ENCODE measurements at places on chromosomes 1 and 21.

DNA sequence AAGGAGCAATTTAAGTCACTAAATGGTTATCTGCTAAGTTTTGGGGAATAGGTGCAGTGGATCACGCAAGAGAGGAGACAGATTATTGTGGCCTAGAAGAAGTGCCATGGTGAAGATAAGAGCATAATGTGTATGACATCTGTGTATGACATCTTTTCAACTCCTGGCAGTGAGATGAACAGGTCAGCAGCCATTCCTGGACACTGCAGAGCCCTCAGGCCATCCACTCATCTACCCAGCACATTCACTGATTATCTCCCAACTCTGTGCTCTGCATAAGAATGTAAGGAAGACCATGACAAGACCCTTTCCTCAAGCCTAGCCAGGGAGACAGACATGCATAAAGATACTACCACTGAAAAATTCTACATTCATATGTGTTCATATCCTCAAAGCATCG, 73.7 kb downstream of the DDR2 start:
- no peak for DNase-seq

DNA sequence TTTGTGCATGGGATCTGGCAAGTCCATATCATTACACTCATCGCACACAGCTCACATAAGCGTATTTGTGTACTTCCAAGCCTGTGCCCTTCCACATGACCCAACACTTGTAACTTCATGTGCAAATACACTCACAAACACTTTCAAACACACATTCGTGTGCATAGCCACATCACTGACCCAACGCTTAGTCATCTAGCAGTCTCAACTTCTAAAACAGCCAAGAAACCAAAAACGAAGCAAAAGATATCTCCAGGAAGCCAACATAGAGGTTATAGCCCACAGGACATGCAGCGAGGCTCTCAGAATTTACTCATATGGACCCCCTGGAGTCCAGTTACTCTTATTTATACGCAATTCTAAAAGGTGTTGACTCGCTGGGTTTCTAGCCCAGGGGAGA, 10.9 kb upstream of the GOLT1A start:
- DNase-seq = no peak

- DNase-seq = no peak
Measured at GRCh38 chr1:170556917-170557316, 25.0 kb downstream of the GORAB start.

DNA sequence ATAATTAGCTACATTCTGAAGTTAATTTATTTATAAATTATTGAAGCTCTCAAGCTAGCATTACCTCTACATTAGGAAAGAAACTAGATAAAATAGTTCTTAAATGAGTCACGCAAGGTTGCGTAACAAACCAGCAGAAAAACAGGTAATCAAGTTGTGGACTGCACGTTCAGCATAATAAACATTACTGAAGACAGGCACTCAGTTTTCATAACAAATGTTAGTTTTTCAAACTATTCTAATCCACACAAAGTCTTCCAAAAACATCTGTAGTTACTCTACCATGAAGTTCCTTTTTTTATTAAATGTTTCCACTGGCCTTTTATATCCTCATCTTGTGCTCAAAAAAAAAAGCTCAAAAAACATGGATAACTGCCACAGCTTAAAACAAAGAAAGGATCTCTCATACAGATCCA, 1.3 kb downstream of the TOR1AIP2 start:
- DNase-seq = no peak

DNA sequence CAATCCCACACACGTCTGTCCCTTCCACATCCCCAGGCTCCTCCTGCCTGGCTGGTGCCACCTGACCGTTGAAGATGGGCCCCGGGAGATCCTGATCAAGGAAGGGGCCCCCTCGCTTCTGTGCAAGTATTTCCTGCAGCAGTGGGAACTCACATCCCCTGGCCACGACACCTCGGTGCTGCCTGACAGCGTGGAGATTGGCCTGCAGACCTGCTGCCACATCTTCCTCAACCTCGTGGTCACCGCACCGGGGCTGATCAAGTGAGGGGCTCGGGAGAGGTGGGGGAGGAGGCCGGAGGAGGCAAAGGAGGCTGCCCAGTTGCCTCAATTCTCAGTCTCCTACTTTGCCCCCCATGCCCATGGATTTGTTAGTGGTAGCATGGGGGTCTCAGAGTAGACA, 5.6 kb downstream of the NCDN start:
- DNase-seq = no peak

DNA sequence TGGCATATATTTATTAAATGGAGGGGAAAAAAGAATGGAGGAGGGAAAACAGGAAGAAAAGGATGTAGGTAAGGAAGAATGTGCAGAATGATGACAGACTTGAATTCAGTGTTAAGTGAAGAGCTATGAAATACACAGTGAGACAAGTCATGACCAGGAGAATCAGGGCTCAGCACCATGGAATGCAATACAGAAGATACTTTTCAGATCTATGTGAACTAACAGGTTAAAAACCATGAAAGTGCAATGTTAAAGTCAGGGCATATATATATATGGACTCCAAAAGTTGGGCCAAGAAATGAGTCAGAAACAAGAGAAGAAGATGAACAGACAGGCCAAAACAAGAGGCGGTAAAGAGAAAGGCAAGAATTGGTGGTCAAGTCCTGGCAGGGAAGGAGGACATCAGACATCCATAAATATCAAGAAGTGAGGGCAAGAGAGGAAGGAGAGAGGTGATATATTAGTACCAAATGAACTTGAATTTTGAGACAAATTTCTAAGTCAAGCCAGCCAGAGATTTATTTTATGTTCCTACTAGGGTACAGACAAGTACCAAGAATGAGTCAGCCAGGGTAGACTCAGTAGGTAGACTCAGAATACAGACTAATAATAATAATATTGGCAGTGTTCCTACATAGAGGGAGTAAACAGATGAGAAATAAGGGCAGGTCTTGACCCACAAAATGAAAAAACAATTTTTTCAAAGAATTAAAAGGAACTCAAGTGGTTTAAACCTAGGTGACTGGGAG, 39.5 kb upstream of the MCOLN3 start:
- DNase-seq = no peak

- DNase-seq = no peak
Measured at GRCh38 chr1:209885403-209886218, 52.4 kb upstream of the SYT14 start.

DNA sequence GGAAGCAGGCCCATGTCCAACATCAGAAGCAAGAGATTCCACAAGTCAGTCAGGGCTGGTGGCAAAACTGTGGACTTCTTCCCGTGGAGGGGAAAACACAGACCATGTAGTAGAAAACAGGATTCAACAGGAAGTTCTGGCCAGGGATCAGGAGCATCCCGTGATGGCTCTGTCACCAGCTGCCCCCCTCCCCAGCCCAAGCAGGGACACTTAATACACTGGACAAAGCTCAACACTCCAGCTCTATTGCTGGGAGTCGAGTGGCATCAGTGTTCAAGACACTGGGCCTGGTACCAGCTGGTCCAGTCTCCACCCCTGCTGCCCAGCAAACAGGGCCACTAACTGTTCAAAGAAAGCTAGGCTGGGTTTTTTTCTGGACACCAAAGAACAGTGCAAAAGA, 3.7 kb downstream of the SLC45A3 start:
- DNase-seq = no peak

- no peak for DNase-seq
Measured at GRCh38 chr1:162117039-162117774, 47.7 kb downstream of the NOS1AP start.

- no peak for DNase-seq
Measured at GRCh38 chr21:26881504-26882228, 36.5 kb upstream of the ADAMTS1 start.

GRCh38 chr1:3024019-3024418, 2.8 kb downstream of the ACTRT2 start:
- no peak for DNase-seq

GRCh38 chr1:5740450-5740849, 251.8 kb downstream of the NPHP4 start:
- DNase-seq = no peak

All from stimulated activated CD8-positive, alpha-beta memory T cell treated with anti-CD3 and anti-CD28 coated beads, Interleukin-15, amount 100 ng/mL, for 48 hours (primary cell).